ENCODE measurements at places on chromosomes 1 and 21.

- no peak for DNase-seq
Measured at GRCh38 chr1:2279210-2279639, 51.1 kb downstream of the SKI start.

DNA sequence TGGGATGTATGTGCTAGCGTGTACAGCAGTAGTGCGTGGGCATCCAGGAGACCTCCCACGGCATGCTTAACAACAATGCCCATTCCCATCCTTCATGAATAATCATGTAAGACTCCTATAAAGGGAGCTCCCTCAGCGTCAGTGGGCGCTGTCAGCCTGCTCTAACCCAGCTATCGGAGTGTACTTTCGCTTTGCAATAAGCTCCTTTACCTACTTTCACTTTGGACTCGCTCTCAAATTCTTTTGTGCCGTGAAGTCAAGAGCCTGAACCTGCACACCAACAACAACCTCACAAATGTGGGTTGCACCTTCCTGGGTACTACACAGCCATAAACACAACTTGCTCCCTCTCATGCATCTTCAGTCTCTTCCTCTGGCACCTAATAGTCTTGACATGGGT lies 114.8 kb upstream of the PAXBP1 start:
- DNase-seq: no peak

DNA sequence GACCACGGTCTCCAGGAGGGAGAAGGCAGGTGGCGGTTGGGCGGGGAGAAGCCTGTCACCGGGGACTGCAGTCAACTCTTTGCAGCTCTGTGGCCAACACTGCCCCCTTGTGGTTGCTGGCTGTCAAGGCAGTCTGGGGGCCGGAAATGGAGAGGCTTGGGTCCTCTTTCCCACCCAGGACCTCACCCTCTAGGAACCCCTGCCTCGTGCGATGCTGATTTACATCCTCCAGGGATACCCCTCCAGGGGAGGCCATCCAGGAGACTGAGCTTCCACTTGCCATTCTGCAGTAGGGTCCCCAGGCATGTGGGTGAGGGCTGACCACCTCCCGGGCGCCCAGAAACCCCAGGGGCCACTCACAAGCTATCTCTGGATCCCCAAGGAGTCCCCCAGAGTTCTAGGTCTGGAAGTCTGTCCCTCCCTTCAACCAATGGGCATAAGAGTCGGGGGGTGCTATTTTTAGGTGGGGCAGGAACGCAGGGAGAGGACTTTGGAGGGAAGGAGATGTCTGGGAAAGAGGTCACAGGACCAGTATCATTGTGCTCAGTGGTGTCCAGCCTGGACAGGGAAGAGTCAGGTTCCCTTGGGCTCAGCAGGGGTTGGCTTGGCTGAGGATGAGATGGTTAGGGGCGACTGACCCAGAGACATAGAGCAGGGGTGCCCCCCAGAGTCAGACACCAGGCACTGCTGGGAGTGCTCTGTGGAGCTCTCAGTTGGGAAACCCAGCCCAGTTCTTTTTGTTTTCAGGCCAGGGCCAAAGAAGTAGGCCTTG lies 7.1 kb upstream of the GPR61 start:
- peak; percentile 79 for DNase-seq

DNA sequence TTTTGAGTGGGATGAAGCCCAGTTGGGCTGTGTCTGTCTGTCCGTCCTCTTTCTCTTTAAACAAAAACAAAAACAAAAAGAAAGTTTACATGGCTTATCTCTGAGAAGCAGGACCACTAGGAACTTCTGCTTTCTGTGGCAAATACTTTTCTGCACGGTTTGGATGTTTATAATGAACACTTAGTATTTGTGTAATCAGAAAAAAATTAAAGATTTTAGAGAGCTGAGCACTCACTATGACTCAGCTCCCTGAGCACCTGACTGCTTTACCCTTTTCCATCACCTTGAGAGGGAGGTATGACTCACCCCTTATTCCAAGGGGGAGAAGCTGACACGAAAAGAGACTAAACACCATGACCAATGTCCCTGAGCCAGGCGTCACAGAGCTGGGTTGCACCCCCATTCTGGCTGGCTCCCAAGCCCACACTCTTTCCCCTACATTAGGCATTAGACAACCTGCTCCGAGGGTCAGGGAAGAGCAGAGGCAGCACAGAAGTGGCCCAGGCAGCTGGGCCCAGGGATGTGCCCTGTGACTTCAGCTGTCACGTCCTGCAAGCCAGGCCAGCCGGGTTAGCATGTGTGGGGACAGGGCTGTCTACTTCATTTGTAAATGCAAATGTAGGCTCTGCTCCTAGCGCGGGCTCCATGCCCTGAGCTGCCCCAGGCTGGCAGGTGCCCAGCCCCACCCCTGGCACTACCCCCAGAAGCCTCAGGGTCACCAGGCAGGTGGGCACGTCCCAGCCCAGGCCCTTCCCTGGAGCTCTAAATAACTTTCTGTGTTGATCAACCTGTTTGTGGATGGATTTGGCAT lies 30.4 kb downstream of the RAP1GAP start:
- no peak for DNase-seq

DNA sequence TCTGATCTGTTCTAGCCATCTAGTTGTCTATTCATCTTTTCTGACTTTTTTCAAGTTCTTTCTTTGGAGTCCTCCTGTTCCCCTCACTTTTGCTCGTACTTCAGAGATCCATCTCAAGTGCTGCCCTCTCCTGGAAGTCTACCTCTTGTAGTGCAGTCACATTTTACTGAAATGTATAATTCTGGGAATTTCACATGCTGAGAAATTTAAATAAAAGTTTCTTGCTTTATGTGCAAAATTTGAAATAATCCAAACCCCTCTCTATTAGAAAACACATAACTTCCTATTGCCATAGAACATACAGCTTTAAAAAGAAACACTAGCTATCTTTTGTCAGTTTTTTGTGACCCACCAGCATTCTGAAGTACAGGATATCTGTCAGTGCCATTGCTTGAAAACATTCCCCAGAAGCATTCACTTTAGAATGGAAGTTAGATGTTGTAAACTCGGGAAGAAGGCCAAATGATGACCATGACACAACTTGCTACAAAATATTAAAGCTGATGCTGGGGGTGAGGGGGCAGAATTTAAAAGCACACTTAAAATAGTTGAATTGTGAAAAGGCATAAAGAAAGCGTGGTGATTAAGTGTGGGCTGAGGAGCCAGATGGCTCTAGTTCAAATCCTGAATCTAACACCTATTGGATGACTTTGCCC lies 22.0 kb downstream of the RLF start:
- peak; percentile 1 for DNase-seq

- DNase-seq: no peak
Measured at GRCh38 chr1:15178571-15179484, 25.3 kb downstream of the TMEM51 start.

- no peak for DNase-seq
Measured at GRCh38 chr21:42540396-42540795, 26.7 kb downstream of the SLC37A1 start.

DNA sequence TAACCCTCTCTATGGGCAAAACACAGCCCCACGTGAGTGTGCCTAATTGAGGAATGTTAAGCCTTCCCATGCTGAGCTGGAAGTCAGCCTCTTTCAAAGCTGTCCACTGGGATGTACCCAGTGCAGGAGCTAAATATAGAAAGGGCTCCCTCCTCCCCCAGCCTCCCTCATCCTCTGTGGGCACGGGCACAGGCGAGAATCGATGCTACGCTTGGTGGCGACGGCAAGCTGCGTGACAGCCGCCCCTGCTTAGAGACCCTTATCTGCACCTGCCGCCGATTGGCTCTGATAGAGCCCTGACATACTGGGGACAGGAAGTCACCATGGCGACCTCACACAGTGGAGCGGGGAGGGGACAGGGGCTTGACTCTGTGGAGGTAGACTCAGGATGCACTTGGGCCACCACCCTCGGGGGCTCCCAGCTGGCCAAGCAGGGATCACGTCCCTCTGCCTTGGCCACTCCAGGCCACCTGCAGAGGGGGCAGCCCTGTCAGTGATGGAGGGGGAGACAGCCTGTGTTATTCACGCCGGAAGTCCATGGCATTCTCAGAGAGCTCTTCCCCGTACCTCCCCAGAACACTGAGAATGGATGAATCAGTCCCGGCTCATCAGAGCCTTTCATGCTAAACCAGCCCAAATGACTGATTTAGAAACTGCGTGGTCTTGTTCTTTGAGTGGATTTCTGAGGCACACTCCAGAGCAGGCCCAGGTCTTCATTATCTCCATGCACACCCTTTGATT lies 84.8 kb downstream of the KCND3 start:
- DNase-seq: peak; percentile 91

Measured in NCI-H1417 (cell line).